ENCODE measurements at places on chromosomes 6 and 20. TPM values are rescaled to one million over a fixed set of nuclear protein-coding genes. Genes with fewer than 3 reads are reported as not detected.

STK38 gene
- 14.9 TPM for total RNA-seq

GGTLC1 gene
- total RNA-seq: not detected

ANKRD66 gene
- total RNA-seq: 0.12 TPM

PAX1 gene
- total RNA-seq: not detected

HSPA12B gene
- total RNA-seq: 5.9 TPM

DNA sequence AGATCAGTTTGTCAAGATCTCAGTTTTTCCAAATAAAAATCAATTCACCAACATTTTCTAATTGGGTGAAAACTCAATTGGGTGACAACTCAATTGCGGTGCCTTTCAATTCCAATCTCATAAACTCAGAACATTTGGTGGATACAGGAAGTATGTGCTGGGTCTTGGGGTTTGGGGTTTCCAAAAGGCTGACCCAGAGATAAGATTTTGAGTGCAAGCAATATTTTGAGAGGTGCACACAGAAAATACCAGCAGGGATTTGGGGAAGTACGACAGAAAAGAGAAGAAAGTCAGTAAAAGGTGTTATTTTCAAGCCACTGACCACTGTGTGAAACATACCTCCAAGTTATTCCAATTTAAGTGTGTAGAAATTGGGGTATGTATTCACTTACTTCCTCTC is 258.0 kb downstream of the PHACTR1 start:
- no peak for DNase-seq

DNA sequence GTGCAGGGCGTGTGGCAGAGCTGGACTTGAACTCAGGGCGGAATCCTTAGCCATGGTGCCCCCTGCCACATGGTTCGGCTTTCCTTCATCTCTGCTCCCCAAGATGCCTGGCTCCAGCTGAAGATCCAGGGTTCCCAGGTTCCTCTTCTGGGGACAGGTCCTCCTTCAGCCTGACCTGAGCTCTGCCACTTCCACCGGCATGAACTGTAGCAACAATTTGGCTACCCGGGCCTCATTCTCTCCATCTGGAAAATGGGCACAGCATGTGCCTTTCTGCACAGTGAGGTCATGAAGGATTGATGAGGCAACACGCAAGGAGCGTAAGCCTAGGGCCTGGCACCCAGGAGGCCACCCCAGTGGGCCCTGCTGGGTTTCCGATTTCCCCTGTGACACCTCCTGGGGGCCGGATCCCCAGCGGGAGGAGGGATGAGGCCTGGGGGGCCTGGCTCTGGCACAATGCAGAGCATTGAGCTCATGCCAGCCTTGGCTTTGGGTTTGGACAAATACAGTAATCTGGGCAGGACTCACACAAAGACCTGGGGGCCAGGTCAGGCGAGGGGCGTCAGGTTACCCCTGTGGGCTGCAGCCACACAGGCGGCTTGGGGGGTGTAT is 74.0 kb downstream of the CEBPB start:
- DNase-seq: no peak

DNA sequence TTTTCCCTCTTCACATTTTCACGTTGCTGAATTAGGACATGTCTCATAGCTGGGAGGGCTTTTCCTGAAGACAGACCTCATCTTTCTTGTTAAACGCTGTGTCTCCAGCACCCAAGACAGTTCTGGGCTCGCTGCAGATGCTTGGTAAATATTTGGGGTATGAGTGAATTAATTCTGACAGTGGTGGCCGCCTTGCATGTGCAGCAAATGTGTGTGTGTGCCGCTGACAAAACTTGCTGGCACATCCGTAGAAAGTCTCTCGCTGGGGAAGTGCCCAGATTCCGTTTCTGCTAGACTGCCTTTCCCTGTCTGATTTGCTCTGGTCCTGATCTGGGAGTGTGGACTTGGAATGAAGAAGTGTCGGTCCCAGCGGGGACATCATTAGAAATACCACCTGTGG is 48.2 kb upstream of the ZNFX1 start:
- no peak for DNase-seq

GRCh38 chr20:17939622-17940223 is 28.9 kb downstream of the SNX5 start:
- DNase-seq: no peak

DNA sequence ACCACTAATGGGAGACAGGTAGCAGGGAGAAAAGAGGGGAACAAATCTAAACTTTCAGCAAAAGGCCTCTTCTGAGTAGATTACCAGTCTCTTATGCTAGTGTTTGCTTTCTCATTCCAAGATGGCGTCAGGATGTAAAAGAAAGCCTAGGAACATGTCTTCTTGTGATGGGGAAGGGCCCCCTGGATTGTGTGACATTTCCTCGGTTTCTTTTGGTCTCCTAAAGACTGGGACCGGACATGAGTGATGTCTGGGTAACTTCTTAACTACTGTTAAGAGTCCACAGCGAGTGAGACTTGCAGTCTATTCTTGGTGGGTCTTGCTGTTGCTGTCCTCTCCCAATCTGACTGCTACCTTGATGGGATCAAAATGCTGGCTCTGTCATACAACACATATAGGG is 60.3 kb downstream of the ADGRB3 start:
- no peak for DNase-seq

- no peak for DNase-seq
Observed at GRCh38 chr6:8006208-8006607, 58.0 kb downstream of the BLOC1S5 start.
